Glomerular endothelial cell (primary cell): ENCODE measurements at places on chromosomes 6 and 20.

- no peak for DNase-seq
These were observed 21.2 kb downstream of the ADA start for GRCh38 chr20:44630297-44630696.

DNA sequence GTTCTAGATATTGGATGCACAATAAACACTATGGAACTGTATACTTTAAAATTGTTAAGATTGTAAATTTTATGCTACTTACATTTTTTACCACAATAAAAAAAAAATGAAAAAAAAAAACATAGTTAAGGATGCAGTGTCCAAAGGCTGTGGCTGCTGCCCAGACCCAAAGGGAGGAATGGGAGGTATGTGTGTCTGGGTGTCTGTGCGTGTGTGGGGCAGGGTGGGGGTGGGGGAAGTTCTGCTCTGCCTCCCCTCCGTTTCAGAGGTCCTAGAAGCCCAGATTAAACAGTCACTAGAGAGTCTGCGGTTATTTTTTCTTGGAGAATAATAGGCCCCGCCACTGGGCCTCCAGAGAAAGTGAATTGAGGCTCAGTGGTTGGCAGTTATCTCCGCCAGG, 136.4 kb upstream of the ARMC2 start:
- DNase-seq, result no peak

- DNase-seq, result peak; percentile 93
These were observed 21.8 kb downstream of the FAM209B start for GRCh38 chr20:56554869-56555268.

- DNase-seq, result no peak
These were observed 54.8 kb downstream of the NFATC2 start for GRCh38 chr20:51487565-51488268.
